ENCODE measurements at places on chromosomes 4 and X. TPM values are rescaled to one million over a fixed set of nuclear protein-coding genes. Genes with fewer than 3 reads are reported as not detected.

Gene ARHGAP6
- total RNA-seq = 0.36 TPM

Gene PSAPL1
- total RNA-seq = not detected

Gene GPM6B
- total RNA-seq = 0.68 TPM

Gene MAGEA12
- 60.6 TPM for total RNA-seq

Gene SH3BGRL
- total RNA-seq = 20.8 TPM

Gene ARHGAP4
- 2.6 TPM for total RNA-seq

Gene TEX13C
- total RNA-seq = 14.9 TPM

Gene SMAD1
- 15.4 TPM for total RNA-seq

DNA sequence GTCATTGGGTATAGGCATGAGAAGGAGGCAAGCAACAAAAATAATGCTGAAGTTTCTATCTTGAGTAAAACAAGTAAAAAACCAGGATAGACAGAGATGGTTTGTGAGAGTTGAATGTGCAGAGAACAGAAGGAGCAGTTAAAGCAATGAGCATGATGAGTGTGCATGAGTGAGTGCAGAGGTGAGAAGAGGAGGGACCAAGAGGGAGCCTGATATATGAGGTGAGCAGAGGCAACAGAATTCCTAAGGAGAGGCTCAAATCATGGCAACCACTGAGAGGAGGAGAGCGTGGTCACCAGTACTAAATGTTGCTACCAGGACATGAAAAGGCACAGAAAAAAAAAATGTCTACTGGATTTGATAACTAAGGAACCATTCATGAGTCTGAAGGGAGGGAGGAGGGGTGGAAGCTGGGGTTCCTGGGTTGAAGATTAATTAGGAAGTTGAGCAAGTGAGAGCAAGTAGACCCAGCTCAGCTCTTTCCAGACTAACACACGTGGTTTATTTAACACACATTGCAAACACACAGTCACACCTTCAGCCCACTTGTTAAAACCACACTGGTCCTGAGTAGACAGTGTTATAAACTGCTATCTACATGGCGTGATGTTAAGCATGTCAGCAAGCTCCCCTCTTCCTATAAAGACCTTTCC is 69.0 kb upstream of the IQCM start:
- DNase-seq = no peak

GRCh38 chrX:50372966-50373365 is 97.7 kb downstream of the DGKK start:
- no peak for DNase-seq

- DNase-seq = no peak
These were observed 1906.6 kb upstream of the TENM3 start for GRCh38 chr4:180336494-180337090.

- DNase-seq = no peak
These were observed 10.4 kb downstream of the RELL1 start for GRCh38 chr4:37675587-37676290.

GRCh38 chrX:46758163-46758955 is 559 bp downstream of the SLC9A7 start:
- peak; percentile 28 for DNase-seq

GRCh38 chrX:47595716-47596251 is 13.5 kb downstream of the TIMP1 start:
- DNase-seq = no peak

- no peak for DNase-seq
These were observed 23.4 kb downstream of the CYTL1 start for GRCh38 chr4:4995908-4996265.

DNA sequence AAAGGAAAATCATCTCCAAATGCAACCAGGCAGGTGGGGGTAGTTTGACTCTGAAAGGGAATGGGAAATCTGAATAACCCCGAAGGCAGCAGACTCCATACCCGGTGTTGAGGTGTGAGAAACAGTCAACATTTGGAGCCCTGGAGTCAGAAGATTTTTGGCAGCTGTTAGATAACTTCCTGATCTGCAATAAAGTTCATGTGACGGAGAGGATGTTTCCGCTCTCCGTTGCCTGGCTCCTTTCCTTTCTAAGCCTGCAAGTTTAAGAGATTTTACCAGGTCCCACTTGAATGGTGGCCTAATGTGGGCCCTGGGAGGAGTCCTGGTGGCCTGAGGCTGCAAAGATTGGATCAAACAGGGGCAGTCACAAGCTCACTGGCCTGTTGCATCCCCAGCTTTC is 27.7 kb downstream of the HAND2 start:
- no peak for DNase-seq

DNA sequence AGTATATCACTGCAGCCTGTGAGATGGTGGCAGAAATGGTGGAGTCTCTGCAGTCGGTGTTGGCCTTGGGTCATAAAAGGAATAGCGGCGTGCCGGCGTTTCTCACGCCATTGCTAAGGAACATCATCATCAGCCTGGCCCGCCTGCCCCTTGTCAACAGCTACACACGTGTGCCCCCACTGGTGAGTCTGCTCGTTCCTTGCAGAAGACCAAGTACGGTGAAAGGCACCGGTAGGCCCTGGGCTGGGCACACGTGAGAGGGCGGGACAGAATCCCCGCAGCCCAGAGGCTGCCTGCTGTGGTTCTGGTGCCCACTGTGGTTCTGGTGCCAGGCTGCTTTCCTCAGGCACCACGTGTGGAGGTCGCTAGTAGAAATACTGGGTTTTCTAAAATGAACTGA is 31.2 kb upstream of the MSANTD1 start:
- DNase-seq = no peak

DNA sequence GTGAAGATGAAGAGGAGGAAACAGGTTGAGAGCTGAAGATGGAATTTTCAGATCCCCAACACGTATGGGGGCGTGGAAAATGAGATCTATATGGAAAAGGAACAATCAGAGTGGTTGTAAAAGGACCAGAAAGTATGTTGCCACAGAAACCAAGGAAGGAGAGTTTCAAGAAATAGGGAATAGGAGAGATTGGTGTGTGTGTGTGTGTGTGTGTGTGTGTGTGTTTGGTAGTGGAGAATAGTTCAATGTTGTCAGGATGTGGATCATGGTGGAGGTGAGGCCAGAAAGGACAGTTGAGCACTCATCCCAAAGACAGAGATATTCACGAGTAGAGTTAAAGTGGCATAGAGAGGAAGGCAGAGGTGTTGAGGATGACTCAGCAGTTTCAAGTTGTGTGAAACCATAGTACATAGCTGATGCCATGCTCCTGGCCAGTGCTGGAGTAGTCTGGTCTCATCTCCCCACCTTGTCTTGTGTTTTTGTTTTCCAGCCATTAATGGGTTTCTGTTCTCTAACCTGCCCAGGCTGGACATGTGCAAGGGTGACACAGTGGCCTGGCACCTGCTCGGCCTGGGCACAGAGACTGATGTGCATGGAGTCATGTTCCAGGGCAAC is 36.1 kb downstream of the HEPH start:
- DNase-seq = no peak

All from Daoy (cell line).